ENCODE measurements at places on chromosomes 3 and 15.

DNA sequence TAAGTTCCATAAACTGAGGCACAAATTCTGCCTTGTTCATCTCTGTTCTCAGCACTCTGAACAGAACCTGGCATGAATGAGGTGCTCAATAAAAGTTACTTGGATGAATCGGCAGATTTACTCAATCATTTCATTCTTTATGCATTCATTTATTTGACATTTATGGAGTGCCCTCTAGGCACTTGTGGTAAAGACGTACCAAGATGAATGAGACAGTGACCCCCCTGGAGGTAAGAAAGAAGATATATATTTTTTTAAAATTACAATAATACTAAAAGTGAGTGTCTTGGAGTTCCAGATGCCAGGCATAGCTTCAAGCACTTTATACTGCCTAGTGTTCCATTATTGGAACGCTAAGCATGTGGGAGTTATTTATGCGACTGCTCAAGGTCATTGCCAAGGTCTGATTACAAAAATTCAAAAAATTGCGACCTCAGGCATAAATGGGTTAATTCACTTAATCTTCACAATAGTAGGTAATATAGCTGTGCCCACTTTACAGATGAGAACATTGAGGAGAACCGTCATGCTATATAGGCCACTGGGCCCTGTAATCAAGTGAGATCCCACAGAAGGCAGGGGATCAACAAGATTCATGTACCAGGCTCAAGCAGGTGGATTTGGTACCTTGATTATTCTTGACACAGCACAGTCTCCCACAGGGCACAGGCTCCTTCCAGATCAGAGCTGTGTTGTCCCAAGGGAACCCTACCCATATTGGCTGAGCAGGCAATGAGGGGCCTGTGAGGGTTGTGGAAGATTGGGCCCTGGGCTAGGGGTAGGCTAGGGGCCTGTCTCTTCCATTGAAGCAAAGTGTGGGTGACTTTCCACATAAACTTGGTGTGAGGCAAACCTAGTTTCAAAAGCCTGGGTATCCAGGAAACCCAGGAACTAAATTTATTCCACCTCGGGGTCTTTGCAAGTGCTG, 10.7 kb downstream of the XIRP1 start:
- DNase-seq, result no peak

- DNase-seq, result no peak
Observed at GRCh38 chr3:195771646-195772300, 40.0 kb downstream of the MUC4 start.

GRCh38 chr3:114428044-114428595, 134.3 kb downstream of the TIGIT start:
- no peak for DNase-seq

GRCh38 chr15:88696254-88696653, 57.4 kb downstream of the ISG20 start:
- no peak for DNase-seq

- no peak for DNase-seq
Observed at GRCh38 chr3:85068911-85069310, 110.1 kb downstream of the CADM2 start.

DNA sequence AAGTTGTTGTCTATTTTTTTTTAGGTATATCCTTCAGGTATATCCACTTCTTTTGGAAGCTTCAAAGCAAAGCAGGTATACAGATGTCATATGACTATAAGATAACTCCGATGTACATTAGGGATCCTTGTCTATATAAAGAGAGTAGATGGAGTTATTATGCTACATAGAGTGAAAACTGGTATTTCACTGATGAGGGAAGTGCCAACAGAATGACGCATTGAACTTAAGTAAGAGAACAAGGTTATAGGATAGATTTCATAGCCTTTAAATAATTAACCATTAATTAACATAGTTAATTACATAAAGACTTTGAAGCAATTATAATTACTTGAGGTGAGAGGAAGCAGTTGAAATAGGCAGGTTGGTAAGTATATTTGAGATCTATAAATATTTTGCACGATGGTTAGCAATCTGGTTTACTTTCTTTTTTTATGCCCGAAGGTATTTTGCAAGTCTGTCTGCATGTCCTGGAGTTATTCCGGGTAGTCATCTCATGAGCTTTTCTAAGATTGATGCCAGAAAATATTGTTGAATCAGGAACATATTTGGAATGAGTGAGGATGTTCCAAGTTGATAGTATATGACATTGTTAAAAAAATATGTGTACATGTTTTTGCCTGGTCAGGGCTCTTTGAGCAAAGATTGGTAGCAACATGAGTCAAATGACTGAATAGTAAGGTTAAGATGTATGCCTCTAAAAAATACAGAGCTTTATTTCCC, 299.5 kb upstream of the KCNMB2 start:
- no peak for DNase-seq

- no peak for DNase-seq
Observed at GRCh38 chr3:143271136-143271535, 151.6 kb downstream of the CHST2 start.

GRCh38 chr3:152505926-152506325, 237.2 kb downstream of the MBNL1 start:
- DNase-seq, result no peak

DNA sequence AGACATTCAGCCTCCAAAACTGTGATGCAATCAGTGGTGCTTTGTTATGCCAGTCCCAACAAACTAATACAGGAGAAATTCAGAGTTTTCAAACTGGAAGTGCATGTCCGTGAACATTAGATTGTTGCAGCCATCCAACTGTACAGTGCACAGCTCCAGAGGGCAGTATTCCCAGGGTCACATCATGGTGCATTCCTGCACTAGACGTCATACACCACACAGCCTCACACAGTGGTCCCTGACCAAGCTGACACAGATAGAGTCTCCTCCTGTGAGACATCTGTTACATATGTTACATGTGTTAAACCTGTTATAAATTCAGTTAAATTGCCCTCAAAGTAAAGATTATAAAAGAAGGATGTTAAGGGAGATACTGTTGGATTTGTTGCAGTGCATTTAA, 209.0 kb downstream of the LRRN1 start:
- DNase-seq, result no peak

DNA sequence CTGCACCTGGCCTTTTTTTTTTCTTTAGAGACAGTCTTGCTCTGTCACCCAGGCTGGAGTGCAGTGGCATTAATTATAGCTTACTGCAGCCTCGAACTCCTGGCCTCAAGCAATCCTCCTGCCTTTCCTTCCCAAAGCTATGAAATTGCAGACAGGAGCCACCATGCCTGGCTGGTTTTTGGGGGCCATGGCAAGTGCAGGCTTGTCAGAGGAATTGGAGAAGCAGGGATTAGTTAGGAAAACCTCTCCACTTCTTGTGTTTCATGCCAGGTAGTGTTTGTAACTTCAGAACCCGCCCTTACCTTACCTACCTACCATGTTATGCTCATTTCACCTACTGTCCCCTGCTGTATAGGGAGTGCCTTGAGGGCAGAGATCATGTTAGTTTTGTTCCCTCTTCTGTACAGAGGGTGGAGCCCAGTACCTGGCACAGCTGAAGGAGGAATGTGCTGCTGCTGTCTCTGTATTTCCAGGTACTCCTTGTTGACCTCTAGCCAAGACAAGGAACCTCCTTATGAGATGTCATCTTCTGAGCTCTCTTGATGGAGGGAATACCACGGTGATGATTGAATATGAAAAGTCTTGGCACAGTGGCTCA, 43.8 kb downstream of the TRAK1 start:
- no peak for DNase-seq

GRCh38 chr3:172341482-172342059, 106.7 kb downstream of the GHSR start:
- DNase-seq, result no peak

GRCh38 chr15:54836052-54836795, 360.5 kb downstream of the RSL24D1 start:
- no peak for DNase-seq

DNA sequence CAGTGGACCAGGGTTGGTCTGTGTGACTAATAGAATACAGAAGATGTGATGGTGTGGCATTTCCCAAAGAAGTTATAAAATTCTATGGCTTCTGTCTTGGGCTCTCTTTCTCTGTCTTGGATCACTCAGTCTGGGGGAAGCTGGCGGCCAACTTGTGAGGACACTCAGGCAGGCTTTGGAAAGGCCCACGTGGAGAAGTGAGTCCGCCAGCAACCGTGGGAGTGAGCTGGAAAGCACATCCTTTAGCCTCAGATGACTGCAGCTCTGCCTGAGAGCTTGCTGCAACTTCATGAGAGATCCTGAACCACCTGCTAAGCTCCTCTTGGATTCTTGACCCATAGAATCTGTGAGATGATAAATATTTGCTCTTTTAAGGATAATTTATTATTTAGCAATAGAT, 72.0 kb upstream of the RASGRP1 start:
- no peak for DNase-seq

- DNase-seq, result no peak
Observed at GRCh38 chr3:179073816-179074215, 2.2 kb upstream of the ZMAT3 start.

GRCh38 chr3:156389449-156389950, 165.4 kb downstream of the SSR3 start:
- DNase-seq, result no peak

DNA sequence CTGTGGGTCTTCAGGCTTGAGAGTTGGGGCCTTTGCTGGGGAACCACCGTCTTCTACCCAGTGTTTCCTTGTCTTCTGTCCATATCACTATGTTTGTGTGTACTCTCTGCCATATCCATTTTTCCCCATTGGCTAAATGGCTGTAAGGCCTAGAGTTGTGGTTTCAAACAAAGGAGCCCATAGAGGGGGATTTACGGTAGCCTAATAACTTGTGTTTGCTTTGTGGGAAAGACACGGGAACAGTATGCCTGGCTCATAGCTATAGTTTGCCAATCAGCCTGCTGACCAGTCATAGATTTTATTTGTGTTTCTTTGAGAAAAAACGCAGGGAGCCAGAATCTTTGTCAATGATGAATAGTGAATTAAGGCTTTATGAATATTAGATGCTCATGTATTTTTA, 554.8 kb downstream of the NAALADL2 start:
- no peak for DNase-seq

GRCh38 chr3:189360291-189360690, 188.5 kb downstream of the TPRG1 start:
- no peak for DNase-seq

GRCh38 chr3:108024146-108024850, 66.5 kb downstream of the CD47 start:
- no peak for DNase-seq

- no peak for DNase-seq
Observed at GRCh38 chr3:125965505-125965904, 3.5 kb upstream of the ROPN1B start.

- no peak for DNase-seq
Observed at GRCh38 chr3:58131101-58131825, 79.5 kb downstream of the DNASE1L3 start.

DNA sequence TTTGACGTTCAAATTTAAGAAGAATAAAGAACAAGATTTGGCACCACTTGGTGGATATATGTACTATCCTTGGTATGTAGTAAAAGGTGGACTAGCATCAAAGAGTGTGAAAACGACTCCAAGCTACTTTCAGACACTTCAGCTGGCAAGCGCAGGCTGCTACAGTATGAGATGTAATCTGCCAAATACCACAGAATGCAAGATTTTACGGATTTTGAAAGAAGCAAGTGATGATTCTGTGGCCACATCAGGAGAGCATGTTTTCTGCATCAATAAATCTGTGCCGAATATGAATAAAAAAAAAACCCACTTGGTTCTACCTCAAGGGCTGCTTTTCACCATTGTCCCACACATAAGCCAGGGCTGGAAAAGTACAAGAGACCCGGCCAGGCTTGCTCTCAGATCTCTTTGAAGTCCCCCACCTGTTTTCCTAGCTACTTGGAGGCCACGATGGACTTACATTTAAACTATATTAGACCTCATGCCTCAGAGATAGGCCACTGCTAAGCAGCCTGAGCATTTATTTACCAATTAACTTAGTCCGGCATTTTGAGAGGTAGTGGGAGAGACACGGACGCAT, 37.4 kb downstream of the MYO1E start:
- no peak for DNase-seq

- DNase-seq, result no peak
Observed at GRCh38 chr3:18591120-18591519, 166.0 kb upstream of the SATB1 start.

- no peak for DNase-seq
Observed at GRCh38 chr3:47149339-47149933, 14.5 kb downstream of the SETD2 start.

GRCh38 chr3:60893946-60894345, 357.3 kb downstream of the FHIT start:
- DNase-seq, result no peak

GRCh38 chr3:170815340-170815739, 54.7 kb downstream of the RPL22L1 start:
- DNase-seq, result no peak

GRCh38 chr3:19735111-19735510, 198.9 kb downstream of the EFHB start:
- DNase-seq, result no peak

DNA sequence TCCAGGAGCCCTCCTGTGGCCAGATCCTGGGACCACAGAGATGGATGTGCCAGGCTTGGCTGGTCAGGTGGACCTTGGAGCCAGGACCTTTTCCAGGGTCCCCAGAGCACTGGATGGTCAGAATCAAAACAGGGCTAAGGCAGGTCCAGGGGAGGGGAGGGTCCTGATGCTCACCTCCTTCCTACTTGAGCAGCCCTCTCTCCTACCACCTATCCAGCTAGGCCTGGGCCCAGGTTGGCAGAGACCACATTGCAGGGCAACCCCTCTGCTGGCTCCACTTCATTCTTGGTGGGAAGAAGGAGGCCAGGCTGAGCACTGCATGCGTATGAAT, 28.5 kb upstream of the SFMBT1 start:
- no peak for DNase-seq

GRCh38 chr3:186003610-186004009, 65.8 kb upstream of the TRA2B start:
- no peak for DNase-seq
